ENCODE measurements at places on chromosomes 5 and 9. TPM values are rescaled to one million over a fixed set of nuclear protein-coding genes. Genes with fewer than 3 reads are reported as not detected.

DNA sequence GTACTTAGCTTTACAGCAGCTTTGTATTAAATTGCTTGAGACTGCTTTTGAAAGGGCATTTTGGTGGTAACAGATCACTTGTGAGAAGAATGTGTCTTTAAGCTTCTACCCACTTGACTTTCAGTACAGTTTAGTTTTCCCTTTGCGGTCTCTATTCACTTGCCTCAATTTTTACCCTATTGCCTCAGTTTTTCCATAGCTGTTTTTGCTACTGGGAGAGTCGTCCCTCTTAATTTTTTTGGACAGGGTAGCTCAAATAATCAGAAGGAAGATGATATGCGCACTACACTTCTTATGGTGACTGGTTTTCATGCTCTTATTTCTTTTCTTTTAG is 18.8 kb downstream of the UGCG start:
- no peak for DNase-seq

DNA sequence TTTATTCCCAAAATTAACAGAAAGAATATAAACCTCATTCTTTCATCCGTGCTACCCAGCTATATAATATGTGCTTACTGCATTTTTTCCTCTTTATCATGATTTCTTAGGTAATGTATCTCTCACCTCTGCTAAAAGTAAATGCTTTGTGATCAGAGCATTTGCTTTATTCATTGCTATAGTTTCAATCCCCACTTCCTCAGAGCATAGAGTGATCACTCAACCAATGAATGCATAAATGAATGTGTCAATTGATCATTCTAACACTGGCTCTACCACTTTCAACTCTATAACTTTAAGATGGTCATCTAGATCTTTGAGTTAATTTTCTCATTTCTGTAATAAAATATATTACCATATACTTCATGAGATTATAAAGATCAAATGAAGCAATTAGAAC is 719.2 kb downstream of the CETN3 start:
- DNase-seq = no peak

DNA sequence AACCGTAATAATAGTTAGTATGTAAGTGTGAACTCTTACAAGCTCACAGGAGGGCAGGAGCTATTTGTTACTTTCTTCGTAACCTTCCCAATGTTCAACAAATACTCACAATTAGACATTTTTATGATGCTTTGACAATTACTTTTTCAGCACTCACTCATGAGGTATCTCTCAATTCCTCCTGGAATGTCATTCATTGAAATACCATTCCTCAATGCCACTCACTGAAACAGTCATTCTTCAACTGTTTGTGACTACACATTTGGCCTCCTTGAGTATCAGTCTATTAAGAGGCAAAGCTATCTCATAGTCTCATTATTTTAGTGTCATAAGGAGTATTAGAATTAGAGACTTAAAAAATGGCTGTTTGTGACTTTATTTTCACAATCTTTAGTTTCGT is 734.1 kb upstream of the DMAC1 start:
- no peak for DNase-seq

GRCh38 chr5:146622391-146622790 is 106.4 kb upstream of the GPR151 start:
- no peak for DNase-seq

GRCh38 chr9:121686930-121687541 is 35.6 kb downstream of the DAB2IP start:
- no peak for DNase-seq

DNA sequence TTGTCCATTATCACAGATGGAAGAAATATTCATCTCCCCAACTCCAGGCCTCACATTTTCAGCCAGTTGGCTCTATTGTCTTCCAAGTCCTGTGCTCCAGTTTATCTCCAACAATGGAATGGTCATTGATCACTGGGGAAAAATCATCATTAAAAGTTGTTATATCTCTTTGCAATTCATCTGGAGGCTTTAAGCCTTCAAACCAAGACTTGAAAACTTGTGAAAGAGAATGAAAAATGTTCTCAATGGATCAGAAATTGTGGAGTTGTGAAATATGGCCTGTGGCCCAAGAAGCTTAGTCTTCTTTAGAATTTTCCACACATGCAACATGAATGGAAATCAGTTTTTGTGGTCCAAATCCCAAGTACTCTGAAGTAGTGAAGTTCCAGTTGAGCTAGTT is 569.6 kb downstream of the EBF1 start:
- no peak for DNase-seq

DNA sequence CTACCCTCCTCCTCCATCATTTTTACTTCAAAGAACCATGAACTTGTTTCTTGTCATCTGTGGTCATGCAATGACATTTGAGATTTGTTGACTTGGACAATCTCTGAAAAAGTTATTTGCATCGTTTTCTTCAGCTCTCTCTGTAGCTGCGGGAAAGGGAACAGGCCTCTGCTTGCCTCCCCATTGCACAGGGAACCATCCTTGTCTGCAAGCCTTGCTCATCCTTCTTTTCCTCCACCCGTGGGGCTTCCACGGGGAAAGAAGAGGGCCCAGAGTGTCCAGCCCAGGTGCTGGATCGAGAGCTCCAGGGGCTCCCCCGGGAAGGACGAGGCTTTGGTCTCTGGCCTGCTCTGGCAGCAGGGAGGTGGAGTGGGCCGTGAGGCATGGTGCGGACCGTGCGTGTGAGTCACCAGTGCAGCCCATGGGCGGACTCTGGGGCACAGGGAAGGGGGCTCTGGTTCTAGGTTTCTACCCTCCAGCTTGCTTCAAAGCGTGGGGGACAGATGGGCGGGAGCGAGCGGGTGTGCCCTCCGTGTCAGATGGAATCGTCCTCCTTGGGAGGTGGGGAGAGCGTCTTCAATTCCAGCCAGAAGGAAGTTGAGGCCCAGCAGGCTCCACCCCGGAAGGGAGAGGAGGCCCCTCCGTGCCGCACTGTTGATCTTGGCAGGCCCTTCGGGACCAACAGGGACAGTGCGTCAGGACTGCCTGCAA is 6.0 kb upstream of the IRX4 start:
- DNase-seq = no peak

The ZNF883 gene
- 2.2 TPM for polyA plus RNA-seq

The JADE2 gene
- 12.6 TPM for polyA plus RNA-seq

The ACTBL2 gene
- not detected for polyA plus RNA-seq

The CACNA1B gene
- 1.3 TPM for polyA plus RNA-seq

The GPR21 gene
- 0.23 TPM for polyA plus RNA-seq

The UBTD2 gene
- polyA plus RNA-seq = 5.9 TPM

The SOX30 gene
- 0.05 TPM for polyA plus RNA-seq

The TNFSF8 gene
- 0.05 TPM for polyA plus RNA-seq

All from pancreas (tissue), 10 donors.